ENCODE measurements at places on chromosomes 7 and 10. TPM values are rescaled to one million over a fixed set of nuclear protein-coding genes. Genes with fewer than 3 reads are reported as not detected.

- no peak overlapping the region for H3K4me3 ChIP-seq
- no peak for DNase-seq
- H3K27me3 ChIP-seq = no peaks in the 10 kb centered on the region
- no peak overlapping the region for H3K27ac ChIP-seq
- H3K36me3 ChIP-seq = no peaks in the 10 kb centered on the region
Observed at GRCh38 chr7:31783221-31783620, 96.2 kb downstream of the PPP1R17 start.

DNA sequence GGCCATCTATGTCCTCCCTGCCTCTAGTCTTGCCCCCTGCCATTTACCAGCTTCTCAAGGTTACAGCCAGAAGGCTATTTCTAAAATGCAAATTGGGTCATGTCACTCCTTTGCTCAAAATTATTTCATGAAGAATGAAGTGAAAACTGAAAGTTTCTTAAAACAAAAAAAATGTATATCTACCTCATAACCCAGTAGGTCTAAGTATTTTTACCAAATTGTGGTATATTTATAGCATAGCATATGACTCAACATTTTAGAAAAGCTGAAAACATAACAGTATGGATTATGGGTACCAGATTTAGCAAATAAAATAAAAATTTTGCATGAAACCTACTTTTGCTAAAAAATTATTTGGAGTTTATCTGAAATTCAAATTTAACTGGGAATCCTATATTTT, 78.4 kb downstream of the SLC16A9 start:
- no peak overlapping the region for H3K27ac ChIP-seq
- H3K27me3 ChIP-seq = no peaks in the 10 kb centered on the region
- no peak overlapping the region for H3K4me3 ChIP-seq
- H3K36me3 ChIP-seq = no peaks in the 10 kb centered on the region

- H3K36me3 ChIP-seq = no peaks in the 10 kb centered on the region
- H3K27ac ChIP-seq = no peak overlapping the region
- no peak for DNase-seq
- no peaks in the 10 kb centered on the region for H3K4me1 ChIP-seq
- no peak overlapping the region for H3K4me3 ChIP-seq
Observed at GRCh38 chr7:38189231-38189938, 11.3 kb downstream of the STARD3NL start.

DNA sequence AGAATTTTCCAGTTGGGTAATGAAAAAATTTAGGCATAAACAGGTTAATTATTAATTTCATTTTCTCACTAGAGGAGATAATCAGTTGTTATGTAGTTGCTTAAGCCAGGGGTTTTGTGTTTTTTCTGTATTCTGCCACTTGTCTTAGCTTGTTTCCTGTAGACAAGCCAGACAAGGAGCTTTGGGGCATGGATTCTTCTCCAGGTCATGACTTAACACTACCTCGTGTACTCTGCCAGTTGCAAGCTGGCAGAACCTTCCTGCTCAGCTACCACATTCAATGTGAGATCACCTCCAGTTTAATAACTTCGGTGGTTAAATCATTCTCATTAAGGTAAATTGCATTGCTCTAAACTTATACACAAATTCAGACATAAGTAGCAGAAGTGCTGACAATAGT, 1.8 kb downstream of the CCM2 start:
- DNase-seq = no peak
- no peak overlapping the region for H3K4me3 ChIP-seq
- H3K4me1 ChIP-seq = no peaks in the 10 kb centered on the region
- H3K27me3 ChIP-seq = no peaks in the 10 kb centered on the region

DNA sequence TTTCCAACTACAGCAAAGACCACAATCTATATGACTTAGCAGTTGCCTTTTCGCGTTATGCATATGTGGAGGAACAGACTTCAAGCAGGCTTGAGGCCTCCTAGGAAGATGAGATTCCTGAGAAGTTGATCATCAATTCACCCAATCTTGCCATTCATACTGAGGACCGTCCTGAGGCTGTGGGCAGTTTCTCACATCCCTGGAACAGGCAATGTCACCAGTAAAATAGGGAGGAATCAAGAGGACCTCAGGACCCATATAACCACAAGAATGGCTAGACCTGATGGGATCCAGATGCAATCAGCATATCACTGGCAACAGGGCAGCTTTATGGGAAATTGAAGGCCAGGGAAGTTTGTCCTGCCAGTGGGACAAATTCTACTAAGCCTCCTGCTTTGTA, 17.3 kb downstream of the KDM7A start:
- H3K27ac ChIP-seq = no peak overlapping the region
- no peaks in the 10 kb centered on the region for H3K27me3 ChIP-seq
- no peaks in the 10 kb centered on the region for H3K36me3 ChIP-seq
- no peak for DNase-seq
- peaks cover 5% of the 10 kb centered on the region for H3K4me1 ChIP-seq
- no peak overlapping the region for H3K4me3 ChIP-seq

GRCh38 chr10:74855027-74855426, 28.6 kb downstream of the KAT6B start:
- H3K27ac ChIP-seq = no peak overlapping the region
- no peak overlapping the region for H3K4me3 ChIP-seq
- no peak for DNase-seq
- H3K36me3 ChIP-seq = no peaks in the 10 kb centered on the region

- no peaks in the 10 kb centered on the region for H3K27me3 ChIP-seq
- peak overlapping the region; percentile 36 for H3K4me3 ChIP-seq
- peak overlapping the region; percentile 43 for H3K27ac ChIP-seq
- no peaks in the 10 kb centered on the region for H3K36me3 ChIP-seq
- H3K4me1 ChIP-seq = no peaks in the 10 kb centered on the region
Observed at GRCh38 chr7:144588559-144589051, 185.1 kb upstream of the NOBOX start.

Gene OR6B1
- total RNA-seq = not detected

Gene MUC12
- total RNA-seq = 0.88 TPM

DNA sequence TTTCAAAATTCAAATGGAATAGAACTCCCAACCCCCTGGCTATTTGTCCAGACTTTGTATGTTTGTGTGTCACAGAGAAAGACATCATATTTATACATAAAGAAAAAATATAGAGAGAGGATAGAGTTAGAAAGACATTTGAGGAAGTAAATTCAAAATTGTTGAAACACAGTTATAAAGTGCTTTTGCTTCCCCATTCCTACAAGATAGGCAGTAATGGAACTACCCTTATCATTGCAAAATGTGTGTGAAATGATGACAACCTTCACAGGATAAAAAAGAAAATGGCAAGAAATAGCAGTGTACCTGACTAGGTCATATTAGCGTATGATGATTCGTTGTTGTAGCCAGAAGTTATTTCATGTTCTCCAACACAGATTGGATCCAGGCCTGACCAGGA, 63.1 kb downstream of the FZD1 start:
- no peak overlapping the region for H3K27ac ChIP-seq
- H3K4me3 ChIP-seq = no peak overlapping the region
- no peaks in the 10 kb centered on the region for H3K36me3 ChIP-seq
- DNase-seq = no peak

- H3K36me3 ChIP-seq = no peaks in the 10 kb centered on the region
- no peaks in the 10 kb centered on the region for H3K27me3 ChIP-seq
- H3K27ac ChIP-seq = no peak overlapping the region
- H3K4me3 ChIP-seq = no peak overlapping the region
- no peak for DNase-seq
- H3K4me1 ChIP-seq = no peaks in the 10 kb centered on the region
Observed at GRCh38 chr10:104872691-104873090, 231.6 kb downstream of the SORCS3 start.

Gene CTTNBP2
- 15.9 TPM for total RNA-seq

- no peak overlapping the region for H3K4me3 ChIP-seq
- no peaks in the 10 kb centered on the region for H3K27me3 ChIP-seq
- no peaks in the 10 kb centered on the region for H3K4me1 ChIP-seq
- DNase-seq = no peak
- no peak overlapping the region for H3K27ac ChIP-seq
Observed at GRCh38 chr10:1214882-1215540, 158.8 kb downstream of the WDR37 start.

Gene TBXAS1
- total RNA-seq = 22.1 TPM

- DNase-seq = no peak
- H3K4me3 ChIP-seq = no peak overlapping the region
- H3K36me3 ChIP-seq = peaks cover 20% of the 10 kb centered on the region
- H3K27me3 ChIP-seq = no peaks in the 10 kb centered on the region
- H3K4me1 ChIP-seq = no peaks in the 10 kb centered on the region
Observed at GRCh38 chr7:158741294-158741666, 36.7 kb upstream of the NCAPG2 start.

- H3K27ac ChIP-seq = no peak overlapping the region
- H3K4me3 ChIP-seq = no peak overlapping the region
- H3K36me3 ChIP-seq = no peaks in the 10 kb centered on the region
- H3K27me3 ChIP-seq = no peaks in the 10 kb centered on the region
- DNase-seq = no peak
Observed at GRCh38 chr10:130360826-130361311, 224.7 kb downstream of the GLRX3 start.

Gene CNPY1
- not detected for total RNA-seq

DNA sequence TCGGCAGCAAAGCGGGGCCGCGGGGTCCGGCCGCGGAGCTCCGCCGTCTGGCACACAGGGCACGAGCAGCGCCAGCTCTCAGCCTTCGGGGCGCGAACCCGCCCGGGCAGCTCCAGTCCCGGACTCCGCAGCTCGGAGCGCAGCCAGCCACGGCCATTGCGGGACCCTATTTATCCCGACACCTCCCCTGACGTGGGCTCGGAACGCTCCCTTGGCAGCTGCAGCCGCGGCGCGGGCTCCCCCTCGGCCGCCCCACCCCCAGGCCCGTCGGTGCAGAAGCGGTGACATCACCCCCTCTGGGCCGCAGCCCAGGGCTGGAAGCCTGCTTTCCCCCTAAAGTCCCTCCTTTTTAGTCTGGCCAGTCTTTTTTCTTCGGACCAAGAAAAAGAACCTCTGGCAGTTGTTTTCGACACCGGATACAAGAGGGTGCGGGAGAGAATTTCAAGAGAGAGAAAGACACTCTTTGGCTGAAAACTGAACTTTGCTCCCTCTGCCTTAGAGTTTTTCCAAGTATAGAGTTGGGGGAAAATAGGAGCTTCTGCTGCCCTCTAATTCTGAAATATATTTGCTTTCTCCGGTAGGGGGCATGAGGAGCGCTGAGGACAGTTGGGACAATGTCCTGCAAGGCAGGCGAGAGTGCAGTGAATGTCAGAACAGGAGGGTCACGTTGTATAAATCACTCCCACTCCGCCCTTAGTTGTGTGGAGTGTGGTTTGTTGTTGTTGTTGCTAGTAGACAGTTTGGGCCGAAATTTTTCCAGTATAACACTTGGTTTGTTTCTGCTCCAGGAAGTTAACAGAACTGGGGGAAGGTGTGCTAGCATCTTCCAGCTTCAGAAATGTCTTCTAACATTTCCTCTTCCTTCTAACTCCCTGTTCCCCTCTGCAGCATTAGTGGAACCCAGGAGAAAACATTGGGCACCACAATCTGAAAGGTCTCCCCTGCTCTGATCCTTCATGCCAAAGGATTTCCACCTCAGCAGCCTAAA, at the start of gene SFRP4:
Gene SFRP4 (minus strand): TSS at position 145 of the 988 bp plus-strand sequence. CDS start 280 bp downstream, outside the sequence.
- peak within 1 kb of the TSS; percentile 53 for H3K27ac ChIP-seq
- no peaks in the 10 kb centered on the region for H3K27me3 ChIP-seq
- H3K4me3 ChIP-seq = peak within 1 kb of the TSS; percentile 41
- peaks cover 4% of the 10 kb centered on the region for H3K4me1 ChIP-seq

- DNase-seq = no peak
- no peaks in the 10 kb centered on the region for H3K4me1 ChIP-seq
- no peak overlapping the region for H3K27ac ChIP-seq
- H3K4me3 ChIP-seq = no peak overlapping the region
- H3K27me3 ChIP-seq = no peaks in the 10 kb centered on the region
- no peaks in the 10 kb centered on the region for H3K36me3 ChIP-seq
Observed at GRCh38 chr10:35608328-35608672, 3.2 kb downstream of the GJD4 start.

DNA sequence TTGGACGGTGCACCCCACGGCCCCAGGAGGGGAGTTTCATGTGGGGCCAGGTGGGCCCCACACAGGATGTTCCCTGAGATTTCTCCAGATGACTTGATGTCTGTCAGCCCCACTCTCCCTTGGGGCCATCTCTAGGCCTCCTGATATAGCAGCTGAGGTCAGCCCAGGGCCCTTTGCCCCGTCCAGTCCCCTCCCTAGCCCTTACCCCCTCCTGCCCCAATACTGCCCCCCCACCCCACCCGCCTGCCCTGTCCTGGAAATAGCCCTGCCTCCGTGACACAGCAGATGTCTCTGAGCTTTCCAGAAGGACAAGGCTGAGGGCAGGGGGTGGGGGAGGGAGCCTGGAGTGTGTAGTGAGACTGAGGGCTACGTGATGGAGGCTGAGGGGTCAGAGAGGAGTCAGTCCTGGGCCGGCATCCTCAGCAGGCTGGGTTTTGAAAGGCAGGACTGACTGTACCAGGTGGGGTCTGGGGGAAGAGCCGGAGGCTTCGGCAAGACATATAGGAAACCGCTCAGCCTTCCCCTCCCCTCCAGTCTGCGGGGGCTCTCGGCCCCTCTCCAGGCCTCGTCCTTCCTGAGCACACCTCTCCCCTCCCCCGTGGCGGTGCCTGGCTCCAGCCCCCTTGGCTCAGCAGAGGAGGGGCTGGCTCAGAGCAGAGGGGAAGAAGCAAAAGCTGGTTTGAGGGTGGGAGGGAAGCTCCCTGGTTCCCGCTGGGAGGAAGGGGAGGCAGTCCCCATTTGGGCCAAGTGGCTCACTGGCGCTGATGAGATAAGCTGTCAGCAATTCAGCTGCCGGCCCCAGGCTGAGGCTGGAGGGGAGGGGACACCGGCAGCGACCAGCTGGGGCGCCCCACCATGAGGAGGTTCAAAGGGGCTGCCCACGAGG, 2.0 kb downstream of the FLNC start:
- no peaks in the 10 kb centered on the region for H3K27me3 ChIP-seq
- peak overlapping the region; percentile 7 for H3K27ac ChIP-seq
- no peaks in the 10 kb centered on the region for H3K36me3 ChIP-seq
- DNase-seq = peak; percentile 66

GRCh38 chr10:623477-624311, 65.8 kb downstream of the DIP2C start:
- peak; percentile 39 for DNase-seq
- no peak overlapping the region for H3K27ac ChIP-seq
- H3K4me3 ChIP-seq = no peak overlapping the region

- H3K27ac ChIP-seq = no peak overlapping the region
- no peak overlapping the region for H3K4me3 ChIP-seq
- H3K4me1 ChIP-seq = peaks cover 3% of the 10 kb centered on the region
- H3K27me3 ChIP-seq = no peaks in the 10 kb centered on the region
- H3K36me3 ChIP-seq = no peaks in the 10 kb centered on the region
Observed at GRCh38 chr7:38840736-38841460, 68.1 kb downstream of the VPS41 start.

DNA sequence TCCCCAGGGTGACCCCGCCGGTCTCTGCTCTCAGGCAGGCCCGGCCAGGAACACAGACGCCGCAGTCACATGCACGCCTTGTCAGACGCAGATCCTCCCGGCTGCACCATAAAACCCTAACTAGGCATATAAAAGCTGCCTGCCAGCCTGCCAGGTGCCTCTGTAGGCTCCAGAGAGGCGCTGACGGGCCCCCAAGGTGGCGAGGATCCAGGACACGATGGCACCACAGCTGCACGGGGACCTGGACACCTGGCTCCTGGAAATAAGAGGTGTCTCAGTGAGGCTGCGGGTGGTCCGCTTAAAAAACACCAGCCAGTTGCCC, 21.9 kb upstream of the GDF10 start:
- no peaks in the 10 kb centered on the region for H3K36me3 ChIP-seq
- no peaks in the 10 kb centered on the region for H3K4me1 ChIP-seq
- no peaks in the 10 kb centered on the region for H3K27me3 ChIP-seq
- H3K27ac ChIP-seq = no peak overlapping the region
- H3K4me3 ChIP-seq = no peak overlapping the region

Gene PTPRN2
- 3.3 TPM for total RNA-seq
